Kidney glomerular epithelial cell (primary cell): ENCODE measurements at places on chromosomes 3 and 15.

DNA sequence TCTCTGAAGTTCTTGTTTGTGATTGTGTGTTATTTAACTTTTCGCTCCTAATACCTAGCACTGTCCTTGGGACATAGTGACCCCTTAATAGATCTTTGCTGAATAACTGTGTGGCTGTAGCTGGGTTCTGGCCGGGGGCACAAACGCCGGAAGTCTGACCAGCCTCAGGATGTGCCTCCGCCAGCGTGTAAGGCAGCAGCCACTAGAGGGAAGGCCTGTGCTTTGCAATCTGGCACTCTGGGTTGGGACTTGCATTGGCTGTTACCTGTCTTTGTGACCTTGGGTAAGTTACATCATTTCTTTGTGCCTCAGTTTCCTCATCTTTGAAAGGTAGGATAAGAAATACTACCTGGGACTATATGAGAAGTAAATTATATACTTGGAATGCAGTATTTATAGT, 158.7 kb downstream of the GHSR start:
- no peak for DNase-seq

- no peak for DNase-seq
Measured at GRCh38 chr3:11282250-11283138, 10.3 kb downstream of the ATG7 start.

DNA sequence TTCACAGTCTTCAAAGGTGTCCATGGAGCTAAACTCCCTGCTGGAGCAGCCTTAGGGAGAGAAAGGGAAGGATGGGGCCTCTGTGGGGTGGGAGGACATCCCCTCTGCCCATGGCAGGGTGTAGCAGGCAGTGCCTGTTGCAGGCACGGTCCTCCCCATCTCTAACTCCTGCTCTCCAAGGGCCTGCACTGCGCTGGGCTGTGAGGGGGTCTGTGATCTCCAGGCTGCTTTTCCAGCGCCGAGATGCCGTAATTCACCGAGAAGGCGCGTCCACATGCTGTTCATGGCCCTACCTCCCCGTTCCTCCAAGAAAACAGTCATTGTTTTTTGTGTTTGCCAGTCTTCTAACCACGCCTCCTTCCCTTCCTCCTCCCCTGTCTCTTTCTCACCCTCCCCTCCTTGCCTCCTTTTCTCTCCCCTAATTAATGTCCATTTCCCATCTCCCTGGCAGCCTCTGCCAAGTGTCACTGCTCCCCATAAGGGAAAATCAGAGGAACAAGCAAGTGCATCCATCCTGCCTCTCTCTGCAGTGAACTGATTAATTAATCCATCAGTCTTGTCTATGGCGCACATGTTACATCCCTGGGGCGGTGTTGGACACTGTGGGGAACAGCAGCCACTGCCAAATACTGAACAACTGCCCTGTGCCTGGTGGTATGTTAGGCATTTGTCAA, 17.7 kb upstream of the LAMP3 start:
- DNase-seq = no peak

DNA sequence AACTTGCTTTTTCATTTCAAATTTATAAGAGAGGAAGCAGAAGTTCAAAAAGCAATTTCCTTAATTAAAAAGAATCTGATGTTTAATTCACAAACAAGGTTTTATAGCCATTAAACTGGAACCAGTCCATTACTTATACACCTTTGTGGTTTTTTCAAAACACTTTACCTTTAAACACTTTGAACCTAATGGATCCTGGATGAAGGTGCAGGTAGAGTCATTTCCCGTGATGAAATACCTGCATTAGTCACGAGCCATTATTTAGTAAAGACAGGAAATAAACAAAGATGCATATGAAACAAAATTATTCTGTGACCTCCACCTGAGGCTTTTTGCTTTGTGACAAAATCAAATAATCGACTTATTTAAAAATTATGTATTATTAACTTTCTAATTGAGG, 341.7 kb upstream of the UBE2E2 start:
- no peak for DNase-seq

GRCh38 chr3:155231792-155232191, 61.7 kb downstream of the STRIT1 start:
- no peak for DNase-seq

DNA sequence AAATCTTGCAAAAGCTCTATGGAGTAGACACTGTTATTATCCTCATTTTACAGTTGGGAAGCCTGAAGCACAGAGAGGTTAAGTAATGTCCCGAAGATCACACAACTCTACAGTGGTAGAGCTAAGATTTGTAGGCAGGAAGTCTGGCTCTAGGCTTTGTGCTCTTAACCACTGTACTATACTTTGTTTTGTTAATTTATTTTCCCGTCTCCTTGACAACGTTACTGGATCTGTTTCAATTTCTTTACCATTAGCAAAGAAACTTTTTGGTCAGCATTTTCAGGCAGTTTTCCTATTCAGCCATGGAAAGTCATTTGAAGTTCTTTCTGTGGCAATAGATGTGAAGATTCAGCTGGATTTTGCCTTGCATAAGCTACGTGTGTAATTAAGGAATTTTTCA, 51.7 kb downstream of the OTOL1 start:
- DNase-seq = no peak

GRCh38 chr3:187706971-187707370, 4.6 kb upstream of the RTP2 start:
- no peak for DNase-seq

DNA sequence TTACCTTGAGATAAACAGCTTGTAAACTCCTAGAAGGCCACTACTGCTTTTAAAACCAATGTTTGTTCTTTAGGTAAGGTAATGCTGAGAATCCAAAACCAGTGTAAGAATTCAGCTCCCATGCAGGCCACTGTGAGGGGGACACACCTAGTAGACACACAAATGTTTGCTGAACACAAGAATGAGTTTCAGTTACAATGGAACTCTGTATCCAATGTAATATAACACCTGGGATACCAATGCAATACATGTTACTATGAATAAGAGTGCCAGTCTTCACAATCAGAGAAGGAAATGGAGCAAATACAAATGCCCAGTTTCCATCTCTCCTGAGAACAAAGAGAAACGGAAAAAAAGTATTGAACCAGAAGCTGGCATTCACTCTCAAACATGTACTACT, 65.9 kb downstream of the IGF2BP2 start:
- no peak for DNase-seq

DNA sequence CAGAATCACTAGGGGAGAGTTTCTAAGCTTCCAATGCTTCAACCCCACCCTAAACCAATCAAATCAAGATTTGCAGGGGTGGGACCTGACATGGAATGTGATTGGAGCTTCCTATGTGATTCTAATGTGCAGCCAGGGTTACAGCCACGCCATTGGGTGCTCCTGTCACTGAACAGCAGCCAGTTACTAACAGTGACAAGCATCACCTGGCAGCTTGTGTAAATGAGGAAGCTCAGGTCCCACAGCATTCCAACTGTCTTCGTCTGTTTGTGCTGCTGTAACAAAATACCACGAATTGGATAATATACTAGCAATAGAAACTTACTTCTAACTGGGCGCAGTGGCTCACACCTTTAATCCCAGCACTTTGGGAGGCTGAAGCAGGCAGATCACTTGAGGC, 294.9 kb downstream of the SHQ1 start:
- DNase-seq = no peak

- DNase-seq = peak; percentile 91
Measured at GRCh38 chr15:78859971-78860719, 12.5 kb upstream of the MORF4L1 start.

- no peak for DNase-seq
Measured at GRCh38 chr3:54760201-54760600, 167.7 kb downstream of the LRTM1 start.

- no peak for DNase-seq
Measured at GRCh38 chr3:57151021-57151449, 14.1 kb downstream of the IL17RD start.

GRCh38 chr3:150269526-150269925, 138.6 kb upstream of the TSC22D2 start:
- DNase-seq = no peak

GRCh38 chr3:188348435-188349244, 194.7 kb downstream of the LPP start:
- DNase-seq = peak; percentile 98

GRCh38 chr3:113065336-113065735, 74.6 kb downstream of the GTPBP8 start:
- no peak for DNase-seq

DNA sequence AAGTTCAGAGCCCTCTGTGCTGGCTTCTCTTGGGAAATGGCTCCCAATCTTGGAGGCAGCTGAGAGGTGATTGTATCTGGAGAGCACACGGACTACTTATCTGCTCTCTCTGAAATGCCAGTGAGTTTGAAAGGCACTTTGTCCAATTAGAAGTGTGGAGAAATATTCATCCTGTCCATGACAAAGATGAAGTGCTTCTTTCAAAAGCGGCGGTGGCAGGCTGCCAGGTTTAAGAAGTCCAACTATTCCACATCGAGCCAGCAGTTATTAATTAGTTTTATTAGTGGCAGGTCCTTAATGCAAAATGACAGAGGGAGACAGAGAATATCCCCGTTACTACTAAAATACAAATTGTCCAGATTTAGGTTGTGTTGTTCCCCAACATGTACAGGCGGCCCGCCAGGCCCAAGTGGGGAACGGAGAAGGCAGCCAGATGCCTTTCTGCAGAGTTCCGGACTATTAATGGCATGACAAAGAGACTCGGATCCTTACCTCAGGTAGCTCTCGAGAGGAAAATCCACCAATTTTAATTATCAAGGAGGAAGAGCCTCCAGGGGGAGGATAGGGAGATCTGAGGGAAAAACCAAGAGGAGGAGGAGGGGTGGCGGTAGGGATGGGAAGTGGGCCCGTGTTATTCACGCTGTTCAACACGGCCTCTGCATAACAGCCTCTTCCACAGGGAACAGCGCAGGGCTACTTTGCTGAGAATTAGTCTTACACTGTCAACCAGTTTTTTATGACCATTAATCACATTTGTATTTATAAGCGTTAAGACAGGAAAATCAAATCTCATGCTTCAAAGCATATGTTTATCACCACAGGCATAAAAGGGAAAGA, 42.0 kb downstream of the RORA start:
- no peak for DNase-seq

DNA sequence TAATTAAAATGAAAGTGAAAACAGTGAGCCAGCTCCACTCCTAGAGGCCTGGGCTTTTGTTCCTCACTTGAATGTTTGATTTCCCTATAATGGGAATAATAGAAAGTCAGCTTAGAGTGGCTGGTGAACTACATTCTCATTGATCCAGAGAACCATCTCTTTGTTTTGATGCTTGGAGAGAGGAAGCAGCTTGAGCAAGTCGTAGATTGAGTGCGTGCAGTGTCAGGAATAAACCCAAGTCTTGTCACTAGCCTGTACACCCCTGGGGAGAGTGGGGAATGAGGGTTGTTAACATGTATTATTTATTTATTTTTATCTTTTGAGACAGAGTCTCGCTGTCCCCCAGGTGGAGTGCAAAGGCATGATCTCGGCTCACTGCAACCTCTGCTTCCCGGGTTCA, 885 bp upstream of the LSG1 start:
- DNase-seq = no peak

DNA sequence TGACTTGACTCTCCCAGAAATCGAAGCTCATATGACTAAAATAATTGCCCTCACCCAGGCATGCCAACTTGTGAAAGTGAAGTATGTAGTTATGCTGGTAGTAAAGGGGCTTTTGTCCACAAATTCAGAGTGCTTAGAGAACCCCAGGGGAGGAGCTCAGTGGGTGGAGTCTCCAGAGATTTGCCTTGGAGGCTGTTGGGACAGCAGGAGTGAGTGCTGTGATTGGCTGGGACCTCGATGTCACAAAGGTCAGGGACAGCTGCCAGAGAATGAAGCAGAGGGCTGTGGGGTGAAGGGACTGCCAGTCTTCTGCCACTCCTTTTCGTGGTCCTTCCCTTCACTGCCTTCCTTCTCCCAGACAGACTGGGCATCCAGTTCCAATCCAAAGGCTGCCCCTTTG, 49.8 kb downstream of the ZNF445 start:
- no peak for DNase-seq

GRCh38 chr3:40497288-40497687, 8.6 kb upstream of the ZNF620 start:
- no peak for DNase-seq

DNA sequence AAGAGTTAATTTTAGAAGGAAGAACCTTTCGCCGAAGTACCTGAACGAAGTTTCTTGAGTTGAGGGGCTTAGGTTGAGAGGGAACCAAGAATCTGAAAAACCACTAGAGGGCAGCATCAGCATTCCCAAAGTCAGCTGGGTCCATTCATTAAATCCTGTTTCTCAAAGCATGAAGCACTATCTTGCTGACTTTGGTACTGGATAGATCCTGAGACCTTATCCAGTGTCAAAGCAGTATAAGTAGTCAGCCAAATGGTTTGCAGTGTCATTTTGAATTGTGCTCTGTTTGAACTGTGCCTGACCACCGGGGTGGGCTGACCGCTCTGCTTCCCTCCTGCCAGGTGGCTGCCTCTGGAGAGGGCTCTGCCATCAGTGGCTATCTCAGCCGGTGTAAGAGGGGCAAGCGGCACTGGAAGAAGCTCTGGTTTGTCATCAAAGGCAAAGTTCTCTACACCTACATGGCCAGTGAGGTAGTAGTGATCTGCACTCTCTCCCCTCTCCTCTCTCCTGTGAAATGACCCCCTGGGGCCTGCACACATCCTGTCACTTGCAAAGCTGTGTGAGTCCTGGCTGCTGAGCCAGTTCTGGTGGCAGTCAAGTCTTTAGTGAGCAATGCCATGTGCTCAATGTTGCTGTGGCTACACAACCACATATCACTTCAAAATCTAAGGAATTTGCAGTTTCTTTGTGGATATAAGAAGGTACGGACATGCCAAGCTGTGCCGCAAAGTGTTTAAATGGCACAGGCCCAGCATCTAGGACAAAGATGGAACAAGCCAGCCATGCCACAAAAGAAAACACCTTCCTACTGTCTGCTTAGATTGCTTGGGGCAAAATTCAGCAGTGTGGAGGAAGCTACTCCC, 21.4 kb upstream of the NR2C2 start:
- DNase-seq = peak; percentile 71

- no peak for DNase-seq
Measured at GRCh38 chr15:70061696-70062270, 35.9 kb downstream of the TLE3 start.

- no peak for DNase-seq
Measured at GRCh38 chr15:48334260-48334659, 3.0 kb downstream of the DUT start.

- no peak for DNase-seq
Measured at GRCh38 chr3:117286488-117286887, 576.9 kb downstream of the TUSC7 start.

- peak; percentile 84 for DNase-seq
Measured at GRCh38 chr3:178320456-178321351, 215.5 kb upstream of the KCNMB2 start.

DNA sequence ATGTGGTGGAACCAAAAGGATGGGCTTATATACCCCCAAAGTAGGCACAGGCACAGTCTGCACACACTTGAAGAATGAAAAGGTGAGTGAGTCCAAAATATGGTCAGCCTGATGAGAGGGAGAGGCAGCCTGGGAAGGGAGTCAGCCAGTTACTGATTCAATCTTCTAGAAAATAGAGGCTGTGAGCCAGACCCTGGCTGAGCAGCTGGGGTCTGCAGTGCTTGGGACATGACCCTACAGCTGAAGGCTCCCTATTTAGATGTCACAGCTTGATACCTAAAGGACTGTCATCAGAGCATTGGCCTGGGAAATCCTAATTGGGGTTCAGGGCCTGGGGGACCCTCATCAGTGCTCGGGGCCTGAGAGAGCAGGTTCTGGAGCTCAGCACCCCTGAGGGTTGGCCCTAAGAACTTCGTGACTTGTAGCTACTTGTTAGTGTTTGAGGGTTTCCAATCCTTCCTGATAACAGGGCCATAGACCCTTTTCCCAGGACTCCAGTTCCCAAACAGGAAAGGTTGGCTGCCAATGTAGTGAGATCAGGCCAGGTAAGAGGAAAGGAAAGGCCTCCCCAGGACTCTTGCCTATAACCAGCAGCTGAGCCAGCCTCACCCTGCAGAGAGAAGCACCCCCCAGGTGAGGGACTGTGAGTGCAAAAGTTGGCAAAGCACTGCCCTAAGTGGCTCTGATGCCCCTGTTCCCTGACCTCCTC, 54.7 kb upstream of the SLCO2A1 start:
- no peak for DNase-seq
